Occipital lobe (tissue), 3 donors: ENCODE measurements at places on chromosomes 6 and 20.

- no peak for DNase-seq
These were observed 5.2 kb upstream of the MEP1A start for GRCh38 chr6:46787871-46788540.

- no peak for DNase-seq
These were observed 14.9 kb upstream of the STAU1 start for GRCh38 chr20:49203011-49203410.

- no peak for DNase-seq
These were observed 61.3 kb upstream of the FOXQ1 start for GRCh38 chr6:1250489-1251197.

DNA sequence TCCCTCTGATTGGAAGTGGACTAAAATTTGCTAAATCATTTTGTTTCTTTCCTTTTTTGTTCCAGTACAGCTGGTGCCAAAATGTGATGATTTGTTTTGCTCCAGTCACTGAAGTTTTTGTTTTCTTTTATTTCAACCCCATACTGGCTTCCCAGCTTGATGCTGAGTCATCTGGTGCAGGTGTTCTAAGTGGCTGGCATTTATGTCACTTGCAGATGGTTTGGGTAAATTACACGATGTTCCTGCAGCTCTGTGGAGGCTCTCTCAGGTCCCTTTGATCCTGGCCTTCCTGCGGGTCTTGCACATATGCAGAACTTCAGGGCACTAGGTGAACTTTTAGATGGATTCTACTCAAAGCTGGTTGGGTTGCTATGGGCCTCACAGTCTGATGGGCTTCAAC lies 577.7 kb downstream of the HAO1 start:
- no peak for DNase-seq

DNA sequence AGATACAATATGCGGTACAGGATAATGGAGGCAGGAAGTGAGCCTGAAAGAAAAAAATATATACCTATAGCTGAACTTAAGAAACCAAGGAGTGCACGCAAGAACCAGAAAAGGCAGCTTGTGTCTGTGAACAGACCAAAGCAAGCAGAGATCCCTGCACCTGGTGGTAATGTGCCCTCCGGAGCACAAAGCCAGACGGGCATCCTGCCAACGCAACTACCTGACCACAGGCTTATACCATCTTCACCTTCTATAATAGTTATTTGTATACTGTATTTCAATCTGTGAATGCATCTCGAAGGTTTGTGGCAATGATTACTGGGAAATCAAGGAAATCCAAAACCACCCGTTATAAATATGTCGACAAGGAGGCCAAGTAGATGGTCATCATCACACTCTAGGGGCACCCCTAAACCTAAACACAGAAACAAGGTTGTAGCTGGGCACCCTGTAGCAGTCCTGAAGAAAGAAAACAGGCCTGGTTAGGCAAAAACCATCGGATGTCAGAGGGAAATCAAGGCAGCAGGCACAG lies 801 bp downstream of the FBXL4 start:
- no peak for DNase-seq

DNA sequence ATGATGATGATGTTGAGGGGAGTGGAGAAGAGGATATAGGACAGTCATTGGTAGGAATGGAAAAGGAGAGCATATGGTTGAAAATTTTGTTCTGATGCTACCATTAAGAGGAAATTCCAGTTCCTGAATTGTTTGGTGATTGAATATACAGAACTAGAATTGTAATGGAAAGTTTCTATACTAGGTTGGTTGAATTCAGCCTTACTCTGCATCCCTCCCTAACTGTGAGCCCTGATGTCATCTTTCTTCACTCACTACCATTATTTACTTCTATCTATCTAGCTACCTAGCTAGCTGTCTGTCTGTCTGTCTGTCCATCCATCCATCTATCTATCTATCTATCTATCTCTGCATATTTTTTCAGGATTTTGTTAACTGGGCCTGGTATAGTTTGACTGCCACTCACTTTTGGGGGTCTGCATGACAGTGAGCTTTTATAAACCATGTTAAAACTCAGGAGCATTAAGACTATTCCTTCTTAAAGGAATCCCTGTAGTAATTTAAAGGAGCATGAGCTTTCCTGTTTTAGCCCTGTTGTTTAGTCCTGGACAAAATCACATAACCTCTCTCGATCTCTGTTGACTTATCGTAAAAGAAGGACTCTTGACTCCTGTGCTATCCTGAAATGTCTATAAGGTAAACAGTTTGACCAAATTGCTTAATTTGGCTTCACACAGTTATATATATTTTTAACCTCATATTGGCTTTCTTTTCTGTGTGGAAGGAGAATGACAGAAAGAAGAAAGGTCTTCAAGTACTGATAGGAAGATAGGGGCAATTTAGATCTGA lies 71.4 kb downstream of the AKAP7 start:
- DNase-seq, result no peak

GRCh38 chr6:79646006-79646405 lies 14.9 kb downstream of the SH3BGRL2 start:
- no peak for DNase-seq

GRCh38 chr6:18436341-18436740 lies 49.2 kb downstream of the RNF144B start:
- DNase-seq, result no peak

GRCh38 chr6:30572148-30572547 lies 906 bp downstream of the ABCF1 start:
- DNase-seq, result no peak

DNA sequence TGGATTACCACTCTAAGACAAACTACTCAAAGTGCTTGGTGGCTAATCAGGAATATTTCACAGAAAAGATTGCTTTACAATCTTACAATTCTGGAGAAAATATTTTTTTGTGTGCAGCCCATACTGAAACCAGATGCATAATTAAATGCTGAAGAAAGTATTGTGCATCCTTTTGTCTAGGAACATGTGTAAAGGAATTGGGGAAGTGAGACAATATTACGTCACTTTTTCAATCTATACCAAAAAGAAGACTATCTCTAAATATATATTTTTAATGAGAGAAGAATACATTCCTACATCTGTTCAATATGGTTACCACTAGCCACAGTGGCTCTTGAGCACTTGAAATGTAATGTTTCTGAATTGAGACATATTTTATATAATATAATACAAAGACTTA lies 992.5 kb upstream of the ADGRB3 start:
- DNase-seq, result no peak

DNA sequence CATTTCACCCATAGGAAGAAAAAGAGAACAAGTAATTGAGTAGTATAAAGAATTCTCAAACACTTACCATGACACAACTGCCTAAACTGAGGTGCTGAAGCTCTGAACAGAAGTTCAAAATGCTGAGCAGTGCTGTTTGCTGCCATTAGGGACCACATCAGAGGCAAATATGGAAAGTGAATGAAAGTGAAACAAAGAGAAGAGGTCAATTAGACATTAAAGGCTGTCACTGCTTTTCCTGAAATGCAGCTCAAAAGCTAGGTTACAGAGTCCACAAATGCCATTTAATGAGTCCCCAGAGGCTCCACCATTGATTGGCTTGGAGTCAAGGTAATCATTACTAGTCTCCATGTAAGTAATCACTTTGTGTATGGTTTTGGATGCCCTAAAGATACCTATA lies 46.1 kb downstream of the POU3F2 start:
- DNase-seq, result no peak

DNA sequence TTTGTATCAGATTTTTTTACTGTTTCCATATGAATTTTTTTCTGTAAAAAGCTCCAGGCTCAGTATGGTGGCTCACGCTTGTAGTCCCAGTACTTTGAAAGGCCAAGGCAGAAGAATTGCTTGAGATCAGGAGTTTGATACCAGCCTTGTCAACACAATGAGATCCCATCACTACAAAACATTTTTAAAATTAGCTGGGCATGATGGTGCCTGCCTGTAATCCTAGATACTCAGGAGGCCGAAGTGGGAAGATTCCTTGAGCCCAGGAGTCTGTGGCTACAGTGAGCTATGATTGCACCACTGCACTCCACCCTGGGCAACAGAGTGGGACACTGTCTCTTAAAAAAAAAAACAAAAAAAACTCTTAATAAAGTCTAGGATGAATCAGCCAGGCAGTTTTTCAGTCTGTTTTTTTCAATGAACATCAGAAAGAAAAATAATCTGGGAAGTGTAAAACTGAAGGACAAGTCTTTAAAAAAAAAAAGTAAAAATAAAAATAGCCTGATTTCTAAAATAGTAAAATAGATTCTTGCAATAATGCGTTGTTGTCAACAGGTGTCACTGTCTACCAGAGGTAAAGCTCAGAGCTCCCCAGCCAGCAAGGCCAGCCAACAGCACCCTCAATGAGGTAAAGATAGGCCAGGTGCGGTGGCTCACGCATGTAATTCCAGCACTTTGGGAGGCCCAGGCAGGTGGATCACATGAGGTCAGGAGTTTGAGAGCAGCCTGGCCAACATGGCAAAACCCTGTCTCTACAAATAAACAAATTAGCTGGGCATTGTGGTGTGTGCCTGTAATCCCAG lies 9.3 kb upstream of the ATG5 start:
- no peak for DNase-seq

DNA sequence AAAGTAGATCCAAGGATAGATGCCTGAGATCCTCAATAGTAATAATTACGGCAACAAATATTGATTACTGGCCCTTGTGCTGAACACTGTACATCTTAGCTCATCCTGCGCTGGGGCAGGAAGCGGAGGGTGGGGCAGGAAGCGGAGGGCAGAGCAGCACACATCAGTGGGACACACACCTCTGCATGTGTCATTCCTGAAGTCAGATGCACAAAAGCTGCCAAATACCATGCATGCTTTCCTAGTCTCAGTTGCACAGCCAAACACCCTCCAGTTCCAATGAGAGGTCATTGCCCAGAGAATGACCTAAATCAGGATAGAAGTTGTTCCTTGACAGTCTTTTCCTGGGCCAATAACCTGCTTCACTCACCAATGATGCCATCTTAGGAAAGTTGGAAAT lies 74.4 kb upstream of the FOXC1 start:
- DNase-seq, result no peak

DNA sequence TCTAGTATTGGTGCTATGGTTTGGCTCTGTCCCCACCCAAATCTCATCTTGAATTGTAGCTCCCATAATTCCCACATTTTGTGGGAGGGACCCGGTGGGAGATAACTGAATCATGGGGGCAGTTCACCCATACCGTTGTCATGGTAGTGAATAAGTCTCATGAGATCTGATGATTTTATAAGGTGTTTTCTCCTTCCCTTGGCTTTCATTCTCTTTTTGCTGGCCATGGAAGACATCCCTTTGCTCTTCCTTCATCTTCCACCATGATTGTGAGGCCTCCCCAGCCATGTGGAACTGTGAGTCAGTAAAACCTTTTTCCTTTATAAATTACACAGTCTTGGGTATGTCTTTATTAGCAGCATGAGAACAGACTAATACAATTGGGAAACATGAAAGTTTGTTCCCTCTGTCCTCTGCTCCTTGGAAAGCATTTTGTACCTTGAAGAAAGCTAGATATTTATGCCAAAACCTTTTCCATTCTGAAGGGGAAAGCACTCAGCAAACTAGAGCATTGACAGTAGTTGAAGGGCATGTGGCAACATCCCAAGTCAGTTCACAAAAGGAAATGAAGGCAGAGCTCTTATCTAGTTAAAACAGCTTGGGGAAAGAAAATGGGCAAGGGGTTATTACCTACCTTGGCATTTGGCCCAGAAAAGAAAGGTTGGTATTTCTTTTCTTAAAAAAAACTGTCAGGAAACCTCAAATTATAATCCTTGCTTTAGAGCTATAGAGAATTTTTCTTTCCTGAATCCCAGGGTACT lies 10.7 kb upstream of the TNFAIP3 start:
- no peak for DNase-seq

DNA sequence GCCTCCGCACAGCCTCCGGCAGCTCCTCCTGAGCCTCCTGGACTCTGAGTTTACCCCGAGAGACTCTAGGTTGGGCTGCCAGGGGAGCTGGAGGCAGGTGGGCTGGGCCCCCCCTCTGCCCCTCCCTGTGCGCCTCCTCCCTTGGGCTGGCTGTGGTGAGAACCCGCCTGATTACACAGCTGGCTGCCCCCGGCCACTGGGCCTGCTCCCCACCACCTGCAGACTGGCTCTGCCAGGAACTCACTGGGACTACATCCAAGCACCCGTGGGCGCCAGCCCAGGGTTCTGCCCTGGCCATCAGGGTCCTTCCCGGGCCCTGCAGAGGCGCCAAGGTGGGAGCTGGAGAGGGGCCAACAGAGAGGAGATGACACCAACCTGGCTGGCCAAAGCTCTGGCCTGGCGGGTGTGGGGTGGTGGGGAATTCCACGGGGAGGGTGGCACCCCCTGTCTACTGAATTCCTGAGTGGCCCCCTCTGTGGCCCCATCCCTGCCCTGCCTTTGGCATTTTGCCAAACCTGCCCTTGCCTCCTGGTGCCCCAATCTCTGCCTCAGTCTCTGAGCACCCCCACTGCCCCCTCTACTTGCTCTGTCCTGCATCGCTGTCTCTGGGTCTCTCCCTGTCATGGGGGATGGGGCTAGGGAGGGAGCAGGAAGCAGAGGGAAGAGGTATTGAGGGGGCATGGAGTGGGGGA lies 21.9 kb upstream of the CDH22 start:
- no peak for DNase-seq

- no peak for DNase-seq
These were observed 11.8 kb upstream of the TUBB2B start for GRCh38 chr6:3239110-3239830.

- DNase-seq, result no peak
These were observed 69.5 kb downstream of the LYRM4 start for GRCh38 chr6:5191222-5191621.

- no peak for DNase-seq
These were observed 152.5 kb upstream of the ECI2 start for GRCh38 chr6:4287811-4288244.

- DNase-seq, result no peak
These were observed 262.1 kb downstream of the HACE1 start for GRCh38 chr6:104597541-104598050.

DNA sequence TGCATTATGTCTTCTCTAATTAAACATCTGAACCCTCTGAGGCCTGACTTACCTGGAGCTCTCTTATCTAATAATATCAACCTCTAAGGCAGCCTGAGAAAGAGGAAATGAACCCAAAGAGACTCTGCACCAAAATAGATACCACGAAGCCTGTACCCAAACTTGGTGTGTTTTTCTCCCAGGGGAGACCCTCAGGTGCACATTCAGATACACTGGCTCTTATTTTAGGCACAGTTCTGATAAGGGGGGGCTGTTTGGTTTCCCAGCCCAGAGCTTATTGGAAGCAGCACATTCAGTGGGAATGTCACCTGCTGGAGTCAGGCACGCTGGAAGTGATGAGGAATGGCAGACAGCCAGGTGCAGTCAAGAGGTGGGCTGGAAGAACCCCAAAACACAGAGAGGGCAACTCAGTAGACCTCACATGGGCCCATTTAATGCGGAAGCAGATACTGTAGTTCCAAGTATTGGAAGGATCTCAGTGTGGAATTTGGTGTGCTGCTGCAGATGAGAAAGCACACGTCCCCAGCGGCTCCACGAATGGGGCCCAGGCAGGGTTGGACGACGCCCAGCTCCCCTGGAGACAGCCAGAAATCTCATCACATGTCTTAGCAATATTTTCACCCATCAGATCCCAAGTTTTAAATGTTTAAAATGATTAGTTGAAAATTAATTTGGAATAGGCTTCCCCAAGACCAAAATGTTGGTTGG lies 9.7 kb upstream of the CCR6 start:
- no peak for DNase-seq

- no peak for DNase-seq
These were observed 152.7 kb upstream of the ENPP5 start for GRCh38 chr6:46323312-46323965.
